ENCODE measurements at places on chromosomes 3 and 15.

DNA sequence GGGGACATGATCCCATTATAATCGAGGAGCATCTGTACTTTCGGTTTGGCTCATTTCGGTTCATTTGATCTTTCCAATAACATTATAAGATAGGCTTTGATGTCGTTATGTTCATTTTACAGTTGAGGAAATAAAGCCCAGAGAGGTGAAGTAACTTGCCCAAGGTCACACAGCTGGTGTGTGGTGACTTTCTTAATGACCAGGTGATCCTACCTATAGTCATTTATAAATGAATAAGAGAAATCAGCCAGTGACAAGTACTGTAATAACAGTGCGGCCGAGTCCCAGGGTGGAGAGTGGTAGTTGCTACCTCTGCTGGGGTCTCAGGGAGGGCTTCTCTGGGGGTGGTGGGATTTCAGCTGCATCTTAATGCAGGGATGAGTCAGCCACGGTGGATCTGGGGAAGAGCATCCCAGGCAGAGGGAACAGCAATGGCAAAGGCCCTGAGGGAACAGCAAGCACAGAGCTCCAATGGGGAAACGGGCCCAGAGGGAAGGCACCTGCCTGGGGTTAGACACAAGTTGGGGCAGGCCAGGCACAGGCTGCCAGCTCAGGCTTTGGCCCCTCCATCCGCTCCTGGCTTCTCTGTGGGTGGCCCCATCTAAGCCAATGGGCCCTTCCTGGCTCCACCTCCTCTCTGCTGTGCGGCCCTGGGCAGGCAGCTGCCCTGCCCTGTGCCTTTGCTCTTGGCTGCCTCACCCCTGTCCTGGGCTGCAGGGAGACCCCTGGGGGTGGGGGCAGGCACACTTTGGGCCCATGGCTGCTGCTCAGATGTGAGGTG lies 1.1 kb upstream of the FBLN2 start:
- no peak for DNase-seq

- DNase-seq = peak; percentile 24
Observed at GRCh38 chr15:64699751-64700388, 75.5 kb downstream of the RBPMS2 start.

GRCh38 chr3:160968761-160969160 lies 136.4 kb downstream of the B3GALNT1 start:
- DNase-seq = peak; percentile 19

GRCh38 chr3:112390783-112391641 lies 58.1 kb downstream of the CD200 start:
- DNase-seq = peak; percentile 70

- no peak for DNase-seq
Observed at GRCh38 chr3:195885036-195885891, 23.1 kb downstream of the TNK2 start.

- peak; percentile 90 for DNase-seq
Observed at GRCh38 chr3:184345317-184346144, 8.1 kb downstream of the FAM131A start.

DNA sequence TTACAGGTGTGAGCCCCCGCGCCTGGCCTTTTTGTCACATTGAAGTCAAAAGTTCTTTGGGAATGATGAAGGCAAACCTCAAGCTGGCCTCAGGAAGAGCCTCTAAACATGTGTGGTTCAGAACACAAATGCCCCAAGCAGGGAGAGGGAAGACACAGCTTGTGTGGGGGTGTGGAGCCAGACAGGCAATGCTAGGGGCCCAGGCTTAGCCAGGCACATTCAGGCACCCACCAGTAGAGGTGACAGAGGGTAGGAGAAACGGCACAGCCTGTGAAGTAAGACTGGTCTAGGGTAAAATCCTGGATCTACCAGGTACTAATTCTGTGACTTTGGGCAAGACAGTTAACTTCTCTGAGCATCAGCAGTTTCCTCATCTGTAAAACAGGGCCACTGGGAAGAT lies 3.5 kb downstream of the HDC start:
- no peak for DNase-seq

DNA sequence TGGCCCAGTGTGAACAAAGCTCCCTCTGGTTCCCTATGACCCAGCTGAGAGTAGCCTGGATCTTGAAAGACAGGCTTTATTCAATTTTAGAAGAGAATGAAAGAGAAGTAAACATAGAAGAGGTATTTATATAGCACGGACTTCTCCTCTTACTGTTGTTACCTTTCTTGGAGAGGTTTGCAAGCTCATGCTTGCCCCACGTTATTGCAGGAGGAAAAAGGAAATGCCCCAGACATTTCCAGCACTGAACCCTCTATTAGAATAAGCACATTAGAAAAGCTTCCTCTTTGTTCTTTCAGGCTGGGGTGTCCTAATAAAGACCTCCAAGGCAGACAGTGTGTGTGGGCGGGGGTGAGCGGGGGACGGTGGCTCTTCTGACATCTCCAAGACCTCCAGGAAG lies 98.7 kb upstream of the AGBL1 start:
- no peak for DNase-seq

GRCh38 chr3:177898185-177898584 lies 638.1 kb upstream of the KCNMB2 start:
- DNase-seq = no peak

GRCh38 chr3:50581459-50581842 lies 12.1 kb downstream of the HEMK1 start:
- DNase-seq = no peak

GRCh38 chr15:85542895-85543331 lies 162.5 kb downstream of the AKAP13 start:
- DNase-seq = no peak

DNA sequence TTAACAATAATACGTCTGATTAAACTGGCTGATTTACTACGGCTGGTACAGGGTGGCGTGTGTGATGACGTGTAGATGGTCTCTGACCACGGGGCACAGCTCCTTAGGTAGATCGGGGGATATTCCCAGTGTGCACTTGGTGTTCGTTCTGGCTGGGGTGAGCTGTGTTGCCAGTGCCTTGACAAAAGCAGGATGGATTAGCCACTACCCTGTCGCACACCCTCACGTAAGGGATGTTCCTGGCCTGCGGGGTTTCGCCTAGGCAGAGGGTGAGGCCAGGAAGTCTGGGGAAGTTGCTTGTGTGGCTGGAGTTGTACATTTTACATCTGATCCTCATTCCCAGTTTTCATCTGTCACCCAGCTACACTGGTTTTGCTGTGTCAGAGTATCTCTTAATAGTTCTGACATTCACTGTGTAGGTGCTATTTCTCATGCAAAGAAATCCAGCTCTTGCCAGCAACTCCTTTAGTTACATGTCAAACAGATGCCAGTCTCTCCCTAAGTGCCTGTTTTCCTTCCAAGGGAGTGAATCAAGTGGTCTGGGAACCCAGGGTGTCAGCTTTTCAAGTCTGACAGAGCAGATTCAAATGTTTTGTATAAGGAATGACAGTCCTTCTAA lies 66.1 kb upstream of the CCR4 start:
- no peak for DNase-seq

DNA sequence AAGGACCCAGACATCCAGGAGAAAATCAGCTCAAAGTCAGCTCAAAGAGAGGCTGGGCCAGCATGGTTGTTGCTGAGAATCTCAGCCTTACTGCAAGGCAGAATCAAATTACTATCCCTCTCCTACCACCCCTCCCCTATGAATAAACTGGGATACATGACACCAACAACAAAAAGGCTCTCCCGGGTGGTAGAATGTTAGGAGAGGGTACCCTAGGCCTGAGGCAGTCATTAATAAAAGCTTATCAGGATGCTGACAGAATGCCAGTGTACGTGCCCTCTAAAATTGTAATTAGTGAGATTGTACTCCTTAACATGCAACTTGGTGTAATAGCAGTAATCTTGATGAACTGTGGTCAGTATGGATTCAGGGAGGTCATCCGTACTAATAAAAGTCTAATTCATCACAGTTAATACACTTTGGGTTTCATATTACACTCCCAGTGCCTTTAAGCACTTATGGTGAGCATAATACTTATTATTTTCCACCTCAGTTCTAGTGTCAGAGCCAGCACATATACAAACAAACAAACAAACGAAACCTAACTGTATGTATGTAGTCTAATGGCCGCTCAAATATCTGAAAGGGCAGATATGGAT lies 76.5 kb downstream of the B3GALNT1 start:
- no peak for DNase-seq

DNA sequence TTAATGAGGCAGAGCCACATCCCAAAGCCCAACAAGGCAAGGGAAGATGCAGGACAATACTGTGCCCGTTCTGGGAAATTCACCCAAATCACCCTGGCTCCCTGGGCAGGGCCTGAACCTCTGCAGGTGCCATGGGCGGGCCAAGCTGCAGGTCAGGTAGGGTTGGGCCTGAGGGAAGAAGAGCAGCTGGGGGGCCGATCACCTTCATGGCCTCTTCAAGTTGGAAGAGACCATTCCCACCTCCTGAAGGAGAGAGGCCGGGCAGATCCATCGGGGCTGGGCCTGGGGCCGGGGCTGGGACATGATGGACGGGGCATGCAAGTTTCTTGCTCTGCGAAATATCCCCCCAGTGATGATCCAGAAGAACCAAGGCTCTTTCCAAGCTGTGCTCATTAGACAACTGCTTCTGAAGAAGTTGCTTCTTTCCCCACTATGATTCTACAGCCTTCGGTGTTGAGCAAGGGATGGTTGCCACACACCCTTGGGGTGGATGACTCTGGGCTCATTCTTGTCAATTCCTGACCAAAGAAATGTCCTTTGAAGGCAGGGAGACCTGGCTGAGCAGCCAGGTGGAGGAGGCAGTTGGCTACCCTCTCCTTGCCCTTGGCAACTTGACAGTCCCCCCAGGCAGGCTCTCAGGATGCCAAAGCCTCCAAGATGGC lies 38.2 kb downstream of the KLHL25 start:
- peak; percentile 49 for DNase-seq

- no peak for DNase-seq
Observed at GRCh38 chr3:8765528-8765927, 3.9 kb downstream of the OXTR start.

DNA sequence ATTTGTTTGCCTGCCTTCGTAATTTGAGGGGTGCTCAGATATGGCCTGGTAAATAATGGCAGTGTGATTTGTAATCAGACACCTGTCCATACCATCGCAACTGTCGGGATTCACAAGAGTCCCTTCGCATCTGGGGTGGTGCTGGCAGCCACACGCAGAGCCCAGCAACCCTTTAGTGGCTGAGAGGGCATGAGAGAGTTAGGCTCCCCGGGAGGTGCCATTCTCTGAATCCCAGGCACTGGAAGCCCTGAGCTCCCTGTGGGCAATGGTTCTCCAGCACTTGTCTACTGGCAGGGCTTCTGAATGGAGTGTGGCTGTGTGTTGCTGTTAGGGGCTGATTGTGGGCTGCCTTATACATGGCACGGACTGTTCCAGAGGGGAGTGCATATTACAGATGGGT lies 230.1 kb downstream of the EBLN2 start:
- no peak for DNase-seq

GRCh38 chr3:112117841-112118571 lies 15.0 kb downstream of the GCSAM start:
- DNase-seq = no peak

GRCh38 chr15:38522922-38523321 lies 41.7 kb downstream of the RASGRP1 start:
- DNase-seq = no peak

DNA sequence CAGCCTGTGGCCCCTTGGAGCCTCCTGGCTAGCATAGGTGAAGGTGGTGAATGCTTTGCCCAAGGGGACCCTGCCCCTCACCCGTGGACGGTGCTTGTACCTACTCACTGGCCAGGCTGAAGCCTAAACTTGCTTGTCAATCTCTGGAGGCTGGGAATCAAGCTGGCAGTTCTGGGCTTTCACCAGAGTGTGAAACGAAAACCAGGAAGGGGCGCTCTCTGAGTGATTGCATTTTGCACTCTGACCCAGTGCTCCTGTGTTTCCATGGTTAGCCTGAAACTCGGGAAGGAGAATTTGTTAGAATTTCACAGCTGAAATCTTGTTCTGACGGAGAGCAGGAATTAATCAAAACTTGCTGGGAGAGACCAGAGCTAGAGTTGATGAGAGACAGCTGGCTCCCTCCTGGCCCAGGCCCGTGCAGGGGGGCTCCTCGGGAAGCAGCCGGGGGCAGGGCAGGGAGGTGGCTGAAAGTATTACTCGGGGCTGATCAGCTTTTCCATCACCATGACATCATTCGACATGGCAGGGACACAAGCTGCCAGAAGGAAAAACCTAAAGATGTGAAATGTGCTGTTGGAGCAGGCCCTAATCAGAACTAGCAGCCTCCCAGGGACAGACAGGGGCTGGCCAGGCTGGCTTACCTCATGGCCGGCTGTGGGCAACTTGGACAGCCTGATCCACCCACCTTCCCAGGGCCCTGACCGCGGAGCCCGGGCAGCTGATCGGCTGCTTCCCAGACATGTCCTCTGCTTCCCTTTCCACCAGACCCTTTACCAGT lies 323.6 kb upstream of the CTDSPL start:
- DNase-seq = peak; percentile 31

DNA sequence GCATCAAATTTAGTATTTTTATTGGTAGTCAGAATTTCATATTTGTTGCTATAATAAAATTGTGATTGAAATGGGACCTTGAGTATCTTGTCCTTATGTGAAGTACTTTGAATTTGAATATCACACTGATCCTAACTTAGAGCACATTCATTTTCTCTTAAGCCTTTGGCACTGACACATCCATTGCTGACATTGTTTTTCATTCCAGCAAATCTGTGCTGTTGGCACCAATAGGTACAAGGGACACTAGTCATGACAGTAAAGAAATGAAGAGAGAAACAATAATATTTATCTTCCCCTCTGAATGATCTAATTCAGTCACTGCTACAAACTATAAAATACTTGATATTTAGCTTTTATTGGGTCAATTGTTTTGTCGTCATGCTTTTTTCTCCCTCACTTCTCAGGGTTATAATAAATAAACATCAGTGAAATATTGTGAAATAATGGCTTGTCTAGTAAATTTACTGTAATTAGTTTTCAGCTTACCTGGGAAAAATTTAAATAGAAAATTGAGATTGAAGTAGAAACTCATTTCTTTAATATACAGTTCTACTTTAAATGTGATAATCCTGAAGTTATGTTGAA lies 166.8 kb upstream of the MLF1 start:
- no peak for DNase-seq

GRCh38 chr15:90609242-90610180 lies 79.8 kb downstream of the CRTC3 start:
- DNase-seq = no peak

GRCh38 chr15:34436126-34436955 lies 1.3 kb downstream of the GOLGA8A start:
- DNase-seq = peak; percentile 23

GRCh38 chr3:22453906-22454535 lies 703.0 kb upstream of the ZNF385D start:
- no peak for DNase-seq

DNA sequence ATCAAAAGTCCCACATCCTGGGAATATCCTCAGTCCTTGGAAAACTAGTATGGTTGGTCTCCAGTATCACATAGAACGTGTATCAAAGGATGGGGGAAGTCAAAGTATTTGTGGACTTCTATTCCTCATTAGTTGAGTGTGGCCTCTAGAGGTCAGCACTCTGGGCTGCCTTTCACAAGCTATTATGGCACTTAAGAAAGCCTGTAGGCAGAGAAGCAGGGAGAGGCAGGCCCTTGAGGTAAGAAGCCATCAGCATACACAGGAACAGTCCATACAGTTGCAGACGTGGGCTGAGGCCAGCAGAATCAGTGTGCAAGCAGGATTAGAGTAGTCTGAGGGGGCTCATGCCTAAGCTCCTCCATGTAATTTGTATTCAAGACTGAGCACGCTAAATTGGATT lies 341.7 kb downstream of the CLSTN2 start:
- DNase-seq = no peak

- DNase-seq = no peak
Observed at GRCh38 chr3:185561374-185561943, 9.1 kb upstream of the LIPH start.
